NCI-H1092 treated with DMSO at 0.1 percent for 48 hours (cell line): ENCODE measurements at places on chromosomes 6 and 20.
A peak's percentile ranks its signal among the peaks of the same experiment; 100 is the strongest.

DNA sequence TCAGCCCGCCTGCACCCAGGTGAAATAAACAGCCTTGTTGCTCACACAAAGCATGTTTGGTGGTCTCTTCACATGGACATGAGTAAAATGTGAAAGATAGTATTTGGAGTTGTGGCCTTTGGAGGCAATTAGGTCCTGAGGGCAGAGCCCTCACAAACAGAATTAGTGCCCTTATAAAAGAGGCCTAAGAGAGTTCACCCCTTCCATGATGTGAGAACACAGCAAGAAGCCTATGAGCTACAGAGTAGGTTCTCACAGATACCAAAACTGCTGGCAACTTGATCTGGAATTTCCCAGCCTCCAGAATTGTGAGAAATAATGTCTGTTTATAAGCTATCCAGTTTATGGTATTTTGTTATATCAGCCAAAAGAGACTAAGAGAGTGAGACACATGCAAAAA, 74.5 kb downstream of the TRDN start:
- no peak for DNase-seq

- DNase-seq: no peak
Measured at GRCh38 chr6:17482711-17483110, 89.3 kb downstream of the CAP2 start.

- peak; percentile 80 for DNase-seq
Measured at GRCh38 chr20:46406986-46407670, 713 bp upstream of the ELMO2 start.

DNA sequence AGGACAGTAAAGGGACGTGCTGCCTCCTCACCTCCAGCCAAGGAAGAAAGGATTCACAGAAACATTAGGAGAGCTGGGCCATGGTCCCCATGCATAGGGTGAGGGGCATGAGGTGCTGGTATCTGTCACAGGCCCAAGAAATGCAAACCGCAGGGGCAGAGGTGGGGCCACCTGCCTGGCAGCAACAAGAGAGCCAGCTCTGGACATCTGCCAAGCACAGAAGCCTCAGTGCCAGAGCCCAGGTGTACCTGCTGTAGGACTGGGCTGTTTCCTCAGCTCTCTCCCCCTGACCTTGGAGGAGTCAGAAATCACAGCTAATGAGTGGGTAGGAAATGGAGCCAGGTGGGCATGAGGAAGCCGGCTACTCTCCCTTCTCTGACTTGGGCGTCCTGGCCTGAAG, 45.3 kb downstream of the SLC2A12 start:
- peak; percentile 50 for DNase-seq

DNA sequence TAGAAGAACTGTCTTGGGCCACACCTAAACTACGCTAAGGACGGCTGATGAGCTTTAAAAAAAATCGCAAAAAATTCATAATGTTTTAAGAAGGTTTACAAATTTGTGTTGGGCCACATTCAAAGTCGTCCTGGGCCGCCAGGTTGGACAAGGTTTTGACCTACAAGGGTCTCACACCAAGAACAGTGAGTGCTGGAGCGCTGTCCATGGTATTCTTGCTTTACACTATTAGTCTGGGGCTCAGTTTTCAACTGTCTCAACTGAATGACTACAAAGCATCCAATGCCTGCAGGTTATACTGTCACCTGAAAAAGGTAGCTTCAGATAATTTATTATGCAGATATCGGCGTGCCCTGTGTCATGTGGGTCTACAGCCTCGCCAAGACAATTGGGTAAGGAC, 3.7 kb upstream of the FAXC start:
- DNase-seq: no peak

DNA sequence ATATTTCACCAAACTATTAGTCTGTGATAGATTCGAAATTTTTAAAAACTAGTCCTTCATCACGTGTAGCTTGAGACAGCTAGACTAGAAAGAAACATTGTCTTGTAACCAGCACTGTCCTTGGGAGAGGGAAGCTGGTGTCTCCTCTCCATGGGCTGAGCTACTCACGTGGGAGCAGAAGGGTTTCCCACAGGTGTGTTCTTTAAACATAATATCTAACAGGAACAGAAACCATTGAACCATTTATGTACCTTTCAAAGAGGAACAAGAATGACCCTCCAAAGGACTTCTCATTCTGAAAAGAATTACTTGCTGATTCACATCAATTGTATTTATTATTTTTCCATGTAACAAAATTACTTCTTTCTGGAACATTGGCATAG, 72.4 kb upstream of the SYNJ2 start:
- no peak for DNase-seq

DNA sequence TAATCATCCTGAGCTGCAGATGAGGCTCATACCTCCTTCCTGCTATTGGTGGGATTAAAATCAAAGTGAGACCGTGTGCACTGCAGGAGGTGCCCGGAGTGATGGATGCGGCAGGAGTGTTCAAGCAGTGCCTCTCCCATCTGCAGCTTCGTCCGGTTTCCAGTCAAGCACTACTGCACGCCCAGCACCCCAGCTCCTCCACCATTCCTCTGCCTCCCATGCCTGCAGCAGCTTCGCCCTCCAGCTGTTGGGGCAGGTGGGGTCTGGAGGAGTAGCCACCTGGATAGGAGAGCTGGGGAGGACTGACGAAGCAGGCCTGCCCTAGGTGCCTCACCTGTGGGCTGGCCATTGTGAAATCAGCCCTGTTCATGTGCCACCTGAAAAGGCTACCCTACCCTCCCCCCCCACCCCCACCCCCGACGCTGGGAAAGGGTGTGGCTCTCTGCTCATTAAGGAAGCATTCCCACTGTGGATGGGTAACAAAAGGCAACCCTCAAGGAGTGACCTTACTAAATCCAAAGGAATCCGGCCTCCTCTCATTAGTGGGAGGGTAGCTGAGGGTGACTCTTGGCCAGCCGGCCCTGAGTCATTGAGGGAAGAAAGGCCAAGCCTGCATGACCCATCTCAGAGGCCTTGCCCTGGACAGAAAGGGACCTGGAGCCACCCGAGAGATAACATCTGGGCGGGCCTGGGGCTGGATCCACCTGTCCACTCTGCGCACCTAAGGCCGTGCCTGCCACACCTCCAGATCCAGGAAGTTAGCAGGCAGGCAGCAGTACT, 115.9 kb upstream of the ARMC2 start:
- DNase-seq: no peak

- DNase-seq: no peak
Measured at GRCh38 chr20:1825507-1825906, 69.7 kb upstream of the SIRPA start.

DNA sequence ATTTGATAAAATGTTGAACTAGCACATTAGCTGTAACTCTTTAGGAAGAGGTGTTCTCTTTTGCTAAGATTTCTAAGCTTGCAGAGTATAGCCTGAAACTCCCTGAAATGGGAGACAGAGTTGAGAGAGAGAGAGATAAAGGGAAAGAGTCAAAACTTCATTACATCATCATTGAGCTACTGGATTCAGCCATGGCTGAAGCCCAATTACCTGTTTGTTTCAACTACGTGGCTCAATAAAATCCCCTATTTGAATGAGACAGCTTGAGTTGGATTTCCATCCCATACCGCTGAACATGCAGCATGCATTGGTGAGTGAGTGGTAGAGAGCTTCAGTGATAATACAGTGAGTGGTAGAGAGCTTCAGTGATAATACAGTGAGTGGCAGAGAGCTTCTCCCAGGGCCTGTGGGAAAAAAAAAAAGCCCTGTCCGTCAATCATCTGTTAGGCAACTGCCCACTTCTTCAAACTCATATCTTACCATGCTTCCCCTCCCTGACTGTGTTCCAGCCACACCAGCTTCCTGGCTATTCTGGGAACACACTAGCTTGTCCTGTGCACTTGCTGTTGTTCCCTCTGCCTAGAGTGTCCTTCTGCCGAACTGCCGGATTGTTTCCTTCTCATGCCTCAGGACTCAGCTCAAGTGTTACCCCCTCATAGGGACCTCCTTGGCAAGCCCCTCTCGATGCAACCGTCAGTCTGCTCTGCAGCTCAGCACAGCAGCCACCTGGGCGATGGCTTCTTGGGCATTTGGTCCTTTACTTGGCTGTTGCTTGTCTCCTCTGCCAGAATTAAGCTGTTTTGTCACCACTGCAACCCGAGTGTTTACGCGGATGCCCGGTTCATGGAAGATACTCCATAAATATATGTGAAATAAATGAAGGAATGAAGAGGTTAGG, 91.3 kb upstream of the EYA2 start:
- DNase-seq: no peak

- no peak for DNase-seq
Measured at GRCh38 chr6:35893246-35893645, 27.7 kb downstream of the SRPK1 start.

DNA sequence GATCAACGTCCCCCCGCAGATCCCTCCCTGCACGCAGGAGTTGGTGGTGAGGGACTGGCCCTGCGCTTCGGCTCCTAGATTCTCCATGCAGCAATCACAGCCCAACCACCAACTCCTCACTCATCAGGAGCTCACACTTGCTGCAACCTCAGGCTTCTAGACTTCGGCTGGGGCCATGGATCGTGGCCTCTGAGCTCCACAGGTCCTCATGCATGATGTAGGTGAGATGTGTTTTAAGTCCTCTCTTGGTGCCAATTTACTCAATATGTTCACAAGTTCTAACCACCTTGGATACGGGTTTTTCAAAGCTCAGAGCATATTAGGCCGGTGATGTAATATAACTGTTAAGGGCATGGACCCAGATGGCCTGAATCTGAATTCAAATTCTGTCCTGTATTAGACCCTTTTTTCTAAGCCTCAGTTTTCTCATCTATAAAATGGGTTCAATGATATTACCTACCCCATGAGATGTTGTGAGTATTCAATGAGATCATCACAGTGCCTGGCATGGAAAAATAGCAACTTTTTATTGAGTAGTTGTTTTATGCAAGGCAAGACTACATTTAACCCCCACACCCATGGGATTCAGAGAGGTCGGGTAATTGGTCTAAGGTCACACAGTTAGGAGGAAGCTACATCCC, 31.0 kb downstream of the SUN5 start:
- no peak for DNase-seq
